ENCODE measurements at places on chromosomes 7 and 10.
A peak's percentile ranks its signal among the peaks of the same experiment; 100 is the strongest.

- DNase-seq: no peak
Measured at GRCh38 chr10:13100349-13101294, 659 bp downstream of the OPTN start.

DNA sequence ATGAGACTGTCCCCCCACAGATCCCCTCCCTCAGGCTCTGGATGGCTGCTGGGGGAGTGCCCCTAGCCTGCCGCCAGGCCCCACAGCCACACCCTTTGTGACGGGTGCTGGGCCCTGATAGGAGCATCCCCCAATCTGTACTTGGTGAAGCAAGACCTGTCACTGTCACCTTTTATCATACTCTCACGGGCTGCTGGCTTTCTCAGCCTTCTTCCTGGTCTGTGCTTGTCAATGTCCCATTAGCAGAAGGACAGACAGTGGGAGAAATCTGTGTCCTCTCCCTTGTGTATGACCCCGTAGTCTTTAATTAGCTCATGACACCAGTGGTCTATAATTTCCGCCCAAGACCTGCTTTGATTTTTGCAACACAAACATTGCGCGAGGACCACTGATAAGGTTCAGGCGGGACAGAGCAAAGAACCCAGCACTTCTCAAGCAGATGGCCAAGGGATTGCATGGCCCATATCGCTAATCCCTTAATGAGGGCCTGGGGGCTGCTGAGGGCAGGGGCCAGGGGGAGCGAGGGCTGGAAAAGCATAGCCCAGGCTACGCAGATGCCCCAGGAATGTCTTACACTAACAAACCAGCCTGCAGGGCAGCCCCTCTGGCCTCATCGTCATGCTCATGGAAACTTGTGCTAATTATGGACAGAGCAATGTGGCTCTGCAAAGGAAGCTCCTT, 127.8 kb downstream of the PTPN20 start:
- DNase-seq: no peak

GRCh38 chr7:75866489-75867389, 12.1 kb upstream of the RHBDD2 start:
- peak; percentile 25 for DNase-seq

DNA sequence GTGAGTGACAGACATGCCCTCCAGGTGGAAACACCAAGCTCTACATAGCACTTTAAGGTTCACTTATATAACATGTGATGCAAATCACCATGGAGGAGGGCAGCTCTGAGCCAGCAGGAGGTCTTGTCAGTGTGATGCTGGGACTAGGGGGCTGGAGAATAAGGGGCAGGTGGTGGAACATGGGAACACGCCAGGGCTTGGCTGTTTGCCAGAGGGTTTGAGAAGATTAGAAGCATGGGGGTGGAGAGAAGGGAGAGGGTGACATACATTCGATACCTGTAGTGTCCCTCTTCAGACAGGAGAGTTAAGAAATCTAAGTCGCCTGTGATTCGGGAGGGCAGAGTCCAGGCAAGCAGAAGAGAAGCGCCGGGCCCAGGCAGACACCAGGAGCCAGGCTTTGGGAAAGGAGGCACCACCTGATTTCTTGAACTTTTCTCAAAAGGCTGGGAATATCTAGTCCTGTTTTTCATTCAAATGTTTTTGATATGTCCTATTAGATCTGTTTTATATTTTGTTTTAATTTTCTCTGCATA, 16.9 kb upstream of the LAMB4 start:
- DNase-seq: no peak

GRCh38 chr7:76211216-76211615, 9.5 kb downstream of the SRRM3 start:
- no peak for DNase-seq

DNA sequence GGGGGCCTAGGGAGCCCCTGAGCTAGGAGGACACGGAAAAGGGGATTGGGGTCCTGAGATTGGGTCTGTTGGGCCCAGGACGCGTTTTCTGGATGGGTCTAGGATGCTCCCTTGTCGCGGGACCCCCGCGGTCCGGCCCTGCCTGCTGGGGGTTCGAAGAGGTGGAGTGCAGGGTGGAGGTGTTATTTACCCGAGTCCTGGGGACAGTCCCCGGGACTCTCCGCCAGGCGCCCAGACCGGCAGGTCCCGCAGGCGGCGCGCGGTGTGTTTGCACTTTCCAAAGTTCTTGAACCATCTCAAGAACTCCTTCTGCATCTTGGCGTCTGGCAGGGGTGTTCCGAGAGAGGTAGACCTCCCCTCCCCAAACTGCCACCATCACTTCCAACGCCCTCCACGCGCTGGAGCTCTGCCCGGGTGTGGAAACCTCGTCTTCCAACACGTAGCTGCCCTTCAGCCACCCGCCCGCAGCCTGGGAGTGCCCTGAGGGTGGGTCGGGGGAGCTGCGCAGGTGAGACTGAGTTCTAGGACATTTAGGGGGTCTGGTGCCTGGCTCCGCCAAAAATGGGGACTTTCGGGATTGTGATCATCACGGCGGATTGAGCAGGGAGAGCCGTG, 569 bp downstream of the CAV1 start:
- no peak for DNase-seq

DNA sequence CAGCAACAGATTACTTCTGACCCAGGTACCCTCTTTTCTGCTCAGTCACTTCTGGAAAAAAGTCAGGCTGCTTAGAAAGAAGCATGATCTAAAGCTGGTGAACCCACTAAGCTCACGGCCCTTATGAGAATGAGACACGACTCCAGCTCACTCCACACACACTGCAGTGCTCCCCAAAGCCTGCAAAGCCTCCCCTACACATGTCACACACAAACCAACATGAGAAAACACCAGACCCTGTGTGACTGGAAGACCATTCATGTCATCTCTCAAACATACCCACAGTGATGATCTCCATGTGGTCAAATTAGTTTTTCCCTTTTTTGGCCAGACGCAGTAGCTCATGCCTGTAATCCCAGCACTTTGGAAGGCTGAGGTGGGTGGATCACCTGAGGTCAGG, 391 bp downstream of the ANKRD61 start:
- DNase-seq: no peak

DNA sequence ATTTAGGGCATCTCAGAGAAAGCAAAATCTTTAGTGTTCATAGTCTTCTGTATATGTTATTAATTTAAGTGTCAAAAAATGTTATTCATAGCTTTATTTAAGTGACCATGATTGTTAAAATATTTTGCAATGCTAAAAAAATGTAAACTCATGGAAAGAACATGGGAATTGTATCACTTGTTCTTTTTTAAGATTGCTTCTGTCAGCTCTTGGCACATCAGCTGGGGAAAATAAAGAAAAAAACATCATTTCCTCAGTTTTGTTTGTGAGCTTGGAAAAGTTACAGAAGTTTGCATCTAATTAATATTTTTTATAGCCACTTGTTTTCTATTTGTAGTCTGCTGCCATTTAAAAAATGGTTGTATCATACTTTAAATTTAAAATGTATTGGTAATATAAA, 285.9 kb upstream of the CSTF2T start:
- DNase-seq: peak; percentile 37

DNA sequence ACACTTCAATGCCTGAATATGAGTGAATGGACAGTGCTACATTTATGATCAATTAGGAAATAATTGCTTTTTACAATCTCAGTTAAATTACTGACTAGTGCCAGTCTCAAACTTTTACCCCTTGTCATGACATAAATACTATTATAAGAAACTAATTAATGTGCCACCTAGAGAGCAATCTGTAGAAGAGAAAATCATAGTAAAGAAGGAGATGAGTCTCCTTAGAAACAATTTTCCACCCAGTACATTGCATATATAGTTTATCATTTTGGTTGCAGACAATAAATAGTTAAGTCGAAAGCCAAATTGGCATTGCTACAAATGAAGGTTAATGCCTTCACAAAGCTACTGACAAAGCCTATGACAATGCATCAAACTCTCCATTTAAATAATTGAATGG, 68.6 kb downstream of the SLC13A1 start:
- DNase-seq: no peak

- DNase-seq: no peak
Measured at GRCh38 chr10:566241-566885, 123.1 kb downstream of the DIP2C start.

DNA sequence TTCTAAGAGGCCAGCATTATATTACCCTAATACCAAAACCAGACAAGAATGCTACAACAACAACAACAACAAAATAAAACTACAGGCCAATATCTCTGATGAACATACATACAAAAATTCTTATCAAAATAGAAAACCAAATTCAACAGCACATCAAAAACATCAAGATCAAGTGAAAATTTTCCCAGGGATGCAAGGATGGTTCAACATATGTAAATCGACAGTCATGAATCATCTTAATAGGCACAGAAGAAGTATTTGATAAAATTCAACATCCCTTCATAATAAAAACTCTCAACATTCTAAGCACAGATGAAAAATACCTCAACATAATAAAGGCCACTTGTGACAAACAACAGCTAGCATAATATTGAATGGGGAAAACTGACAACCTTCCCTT, 75.3 kb downstream of the JMJD1C start:
- no peak for DNase-seq

DNA sequence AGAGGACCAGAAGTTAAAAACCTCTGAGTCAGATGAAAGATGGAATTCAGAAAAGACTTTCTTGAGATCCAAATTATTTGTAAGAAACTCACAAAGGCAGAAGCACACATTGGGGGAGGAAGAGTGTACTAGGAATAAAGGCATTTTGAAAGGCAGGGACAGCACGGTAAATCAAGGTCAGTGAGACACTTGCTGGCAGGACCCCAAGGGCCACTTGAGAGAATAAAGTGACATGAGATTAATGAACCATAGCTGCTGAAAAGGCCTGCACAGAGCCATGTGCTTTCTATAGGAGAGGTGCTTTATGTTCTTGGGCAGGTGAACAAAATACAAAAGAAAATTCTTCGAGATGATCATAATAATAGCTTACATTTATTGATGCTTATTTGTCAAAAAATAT, 929.9 kb upstream of the MBL2 start:
- no peak for DNase-seq

All from AG09319 (cell line).